ENCODE measurements at places on chromosomes 5 and 9.
A peak's percentile ranks its signal among the peaks of the same experiment; 100 is the strongest.

DNA sequence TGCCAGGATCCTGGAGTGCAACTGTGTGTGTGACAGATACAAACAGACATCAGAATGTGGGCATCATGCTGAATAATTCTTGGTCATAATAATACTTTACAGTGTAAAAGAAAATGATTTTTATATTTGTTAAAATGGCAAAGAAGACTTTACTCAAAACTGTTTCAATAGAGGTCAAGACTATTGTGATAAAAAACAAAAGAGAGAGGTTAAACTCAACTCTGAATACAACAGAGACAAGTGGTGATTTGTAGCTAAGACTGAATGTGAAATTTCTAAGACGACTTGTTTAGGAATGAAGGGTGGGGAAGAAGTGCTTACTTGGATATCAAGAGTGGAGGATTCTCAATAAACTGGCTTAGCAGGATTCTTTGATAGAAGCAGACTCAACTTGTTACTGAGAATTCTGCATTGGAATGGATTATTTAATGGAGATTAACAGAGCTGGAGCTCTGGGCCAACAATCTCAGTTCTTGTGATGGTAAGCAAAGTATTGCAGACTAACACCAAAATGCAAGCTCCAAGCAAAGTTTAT lies 457.4 kb upstream of the CDH18 start:
- DNase-seq: no peak

- no peak for DNase-seq
These were observed 5.7 kb downstream of the NFIB start for GRCh38 chr9:14307989-14308852.

- peak; percentile 48 for DNase-seq
These were observed 36.7 kb upstream of the SLC2A8 start for GRCh38 chr9:127360250-127360649.

DNA sequence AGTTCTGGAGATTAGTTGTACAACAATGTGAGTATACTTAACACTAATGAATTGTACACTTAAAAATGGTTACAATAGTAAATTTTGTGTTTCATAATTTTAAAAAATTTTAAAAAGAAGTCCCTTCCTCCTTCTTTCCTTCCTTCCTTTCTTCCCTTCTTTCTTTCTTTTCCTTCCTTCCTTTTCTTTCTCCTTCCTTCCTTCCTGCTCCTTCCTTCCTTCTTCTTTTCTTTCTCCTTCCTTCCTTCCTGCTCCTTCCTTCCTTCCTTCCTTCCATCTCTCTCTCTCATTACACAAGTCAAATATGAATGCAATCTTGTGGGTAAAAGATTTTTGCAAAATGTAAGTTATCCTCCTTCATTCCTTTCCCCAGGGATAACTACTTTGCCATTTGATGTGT lies 97.1 kb upstream of the TBCA start:
- DNase-seq: no peak

DNA sequence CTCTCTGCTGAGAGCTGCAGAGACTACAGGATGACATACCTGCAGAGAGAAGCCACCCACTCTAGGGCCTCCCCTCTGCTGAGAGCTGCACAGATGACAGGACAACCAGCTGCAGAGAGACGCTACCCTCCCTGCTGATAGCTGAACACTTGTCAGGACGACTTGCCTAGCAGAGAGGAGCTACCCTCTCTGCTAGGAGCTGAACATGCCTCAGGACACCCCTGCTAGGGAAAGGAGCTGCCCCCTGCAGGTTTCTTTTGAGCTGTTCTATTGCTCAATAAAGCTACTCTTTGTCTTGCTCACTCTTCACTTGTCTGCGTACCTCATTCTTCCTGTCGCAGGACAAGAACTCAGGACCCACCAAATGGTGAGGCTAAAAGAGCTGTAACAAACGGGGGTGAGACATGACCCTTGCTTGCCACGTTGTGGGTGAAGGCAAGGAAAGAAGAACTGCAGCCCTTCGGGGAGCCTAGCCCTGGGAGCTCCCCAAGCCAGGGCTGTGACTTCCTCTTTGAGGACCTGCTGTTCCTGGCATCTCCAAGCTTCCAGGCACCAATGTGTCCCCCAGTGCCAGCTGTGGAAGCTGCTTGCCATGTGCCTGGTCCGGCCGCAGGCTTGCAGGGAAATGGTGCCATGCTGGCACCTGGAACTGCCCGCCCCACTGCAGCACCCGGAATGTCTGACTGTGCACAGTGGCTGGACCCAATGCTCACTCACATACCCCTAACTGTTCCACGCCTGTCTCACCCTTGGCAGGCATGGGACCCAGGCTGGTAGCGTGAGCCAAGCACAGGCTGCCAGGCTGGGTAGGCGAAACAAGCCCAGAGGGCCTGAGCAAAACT lies 5.1 kb upstream of the TESK1 start:
- peak; percentile 18 for DNase-seq

GRCh38 chr5:135642488-135642870 lies 63.7 kb upstream of the CXCL14 start:
- no peak for DNase-seq

- DNase-seq: no peak
These were observed 52.6 kb upstream of the RNU6ATAC start for GRCh38 chr9:134216961-134217360.

GRCh38 chr9:77851882-77852595 lies 179.6 kb downstream of the GNAQ start:
- DNase-seq: no peak

DNA sequence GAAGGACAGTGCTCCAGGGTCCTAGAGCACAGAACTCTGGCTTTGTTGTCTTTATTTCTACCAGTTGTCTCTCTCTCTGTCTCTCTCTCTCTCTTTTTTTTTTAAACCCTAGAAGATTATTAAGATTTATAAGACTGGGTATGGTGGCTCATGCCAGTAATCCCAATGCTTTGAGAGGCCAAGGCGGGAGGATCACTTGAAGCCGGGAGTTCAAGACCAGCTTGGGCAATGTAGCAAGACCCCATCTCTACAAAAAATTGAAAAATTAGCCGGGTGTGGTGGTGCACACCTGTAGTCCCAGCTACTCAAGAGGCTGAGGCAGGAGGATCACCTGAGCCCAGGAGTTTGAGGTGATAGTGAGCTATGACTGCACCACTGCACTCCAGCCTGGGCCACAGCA lies 65.0 kb upstream of the ABL1 start:
- DNase-seq: no peak

GRCh38 chr5:43073597-43074546 lies 33.8 kb upstream of the ANXA2R start:
- DNase-seq: peak; percentile 65

- DNase-seq: peak; percentile 54
These were observed 68.1 kb upstream of the ERBIN start for GRCh38 chr5:65858316-65858715.

GRCh38 chr9:477193-477592 lies 262.5 kb downstream of the DOCK8 start:
- no peak for DNase-seq

DNA sequence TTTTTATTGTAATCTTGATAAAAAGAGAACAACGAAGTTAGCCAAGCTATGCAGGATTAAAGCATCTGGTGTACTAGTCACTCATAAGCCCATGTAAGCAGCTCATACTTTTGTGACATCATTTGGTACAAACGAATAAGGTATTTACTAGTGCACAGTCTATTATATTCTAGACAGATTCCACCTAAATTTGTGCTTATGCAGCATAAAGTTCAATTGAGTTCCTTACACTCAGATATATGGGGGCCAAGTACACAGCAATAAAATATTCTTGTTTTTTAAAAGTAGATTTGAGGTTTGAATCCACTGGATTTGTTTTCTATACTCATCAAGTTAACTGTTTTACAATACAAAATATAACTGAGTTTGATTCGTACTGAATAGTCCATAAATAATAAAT lies 1621.2 kb downstream of the MAT2B start:
- DNase-seq: no peak

DNA sequence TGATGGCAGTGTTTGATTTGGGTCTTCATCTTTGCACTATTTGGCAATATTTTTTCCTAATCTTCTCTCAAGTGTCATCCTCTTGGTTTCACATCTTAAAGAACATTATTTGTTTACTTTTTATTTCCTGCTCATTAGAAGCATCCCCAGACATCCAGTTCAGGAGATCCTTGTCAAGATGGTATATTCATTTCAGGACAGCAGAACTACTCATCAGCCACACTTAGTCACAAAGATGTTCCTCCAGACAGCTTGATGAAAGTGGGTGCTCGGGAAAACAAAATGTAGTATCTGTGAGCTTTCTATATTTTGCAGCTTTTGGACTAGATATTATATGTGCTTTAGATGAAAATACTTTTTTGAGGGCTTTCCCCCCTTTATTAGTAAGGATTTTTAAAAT lies 72.1 kb upstream of the SREK1 start:
- DNase-seq: peak; percentile 11

DNA sequence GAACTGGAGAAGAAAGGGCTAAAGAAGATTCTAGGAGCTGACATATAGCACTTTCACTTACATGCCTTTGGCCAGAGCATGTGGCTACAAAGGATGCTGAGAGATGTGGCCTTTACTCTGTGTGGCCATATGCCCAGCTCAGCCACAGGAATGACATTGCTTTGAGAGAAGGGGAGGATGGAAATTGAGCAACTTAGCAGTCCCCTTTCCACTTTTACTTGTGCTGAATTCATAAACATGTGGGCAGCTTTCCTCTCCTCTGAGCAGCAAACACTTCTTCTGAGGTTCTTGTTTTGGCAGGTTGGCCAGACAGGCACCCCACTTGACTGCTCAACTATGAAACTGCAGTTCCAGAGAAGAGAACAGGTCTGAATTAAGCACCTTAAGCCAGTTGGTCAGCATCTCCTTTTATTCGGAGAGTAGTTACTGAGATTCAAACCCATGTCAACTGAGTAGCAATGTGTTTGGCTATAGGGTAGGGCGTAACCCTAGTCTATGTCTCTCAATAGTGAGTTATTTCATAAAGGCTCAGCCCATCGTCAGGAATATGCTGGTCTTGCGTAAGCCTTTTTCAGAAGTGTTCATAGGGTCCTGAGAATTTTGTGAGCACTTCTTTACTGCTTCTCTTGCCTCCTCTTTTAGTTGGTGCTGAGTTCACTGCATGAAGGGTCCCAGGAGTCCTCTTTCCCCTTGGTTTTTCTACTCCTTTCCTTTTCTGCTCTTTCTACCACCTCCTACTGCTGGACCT lies 134.5 kb downstream of the PALM2AKAP2 start:
- DNase-seq: peak; percentile 46

DNA sequence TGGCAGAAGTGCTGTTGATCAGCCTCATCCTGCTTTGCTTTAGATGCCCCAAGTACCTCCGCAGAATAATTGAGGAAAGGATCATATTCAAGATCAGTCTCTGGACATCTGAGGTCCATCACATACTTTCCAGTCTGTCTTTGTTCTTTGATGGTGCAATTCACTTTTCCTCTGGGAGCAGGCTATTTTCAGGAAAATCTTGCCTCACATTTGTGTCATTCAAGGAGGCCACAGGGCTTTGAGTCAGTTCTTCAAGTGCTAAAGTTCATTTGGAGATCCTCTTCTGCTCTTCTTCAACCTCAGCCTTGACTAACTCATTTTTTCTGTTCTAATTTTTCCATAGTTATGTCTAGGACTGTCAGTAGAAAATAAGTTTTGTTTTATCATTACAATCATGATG lies 18.6 kb downstream of the EQTN start:
- DNase-seq: no peak

DNA sequence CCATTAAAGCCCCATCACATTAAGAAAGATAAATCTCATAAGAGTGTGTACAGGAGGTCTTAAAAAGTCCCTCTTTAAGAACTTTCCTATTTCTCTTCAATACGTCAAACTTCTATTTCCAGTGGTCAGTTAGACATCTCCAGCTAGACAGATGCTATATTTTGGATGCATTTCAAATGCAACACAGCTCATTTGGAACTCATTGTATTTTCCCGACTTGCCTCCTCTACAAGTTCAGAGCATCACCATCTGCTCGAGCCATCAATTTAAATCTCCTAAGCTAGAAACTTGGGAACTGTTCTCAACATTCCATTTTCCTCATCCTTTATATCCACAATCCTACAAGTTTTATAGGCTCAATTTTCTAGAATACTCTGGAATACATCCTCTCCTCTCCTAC lies 3.2 kb upstream of the UHRF2 start:
- DNase-seq: no peak

DNA sequence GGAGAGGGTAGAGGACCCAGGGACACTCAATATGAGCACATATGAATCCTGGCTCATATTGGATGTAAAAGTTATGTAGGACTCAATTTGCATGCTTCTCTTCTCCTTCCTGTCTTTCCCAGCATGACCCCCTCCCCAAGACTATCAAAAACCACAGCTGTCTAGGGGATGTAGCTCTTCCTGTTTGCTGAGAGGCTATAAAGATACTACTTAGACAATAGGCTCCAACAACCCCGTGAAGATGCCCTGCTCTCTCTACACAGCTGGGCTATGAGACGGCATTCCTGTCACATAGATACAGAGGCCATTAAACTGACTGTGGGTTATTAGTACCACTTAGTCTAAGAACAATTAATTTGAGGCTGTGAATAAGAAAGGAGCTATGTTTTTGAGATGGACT lies 56.5 kb upstream of the PCSK1 start:
- DNase-seq: no peak

DNA sequence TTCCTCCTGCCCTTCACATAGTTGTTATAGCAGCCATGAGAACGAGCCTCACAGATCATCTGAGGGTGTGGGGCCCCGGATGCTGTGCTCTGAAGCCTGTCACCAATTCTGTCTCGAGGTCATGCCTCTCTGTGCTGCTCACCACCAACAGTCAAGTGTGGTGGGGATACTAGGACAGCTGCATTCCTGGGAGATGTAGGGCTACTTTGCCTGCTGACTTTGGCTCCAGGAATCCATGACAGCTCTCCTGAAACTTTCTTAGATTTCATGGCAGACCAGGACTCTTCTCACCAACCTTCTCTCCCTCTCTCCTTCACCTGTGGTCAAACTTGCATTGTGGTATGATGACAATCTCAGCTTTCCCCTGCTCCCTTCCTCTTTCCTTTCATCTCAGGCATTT lies 395.9 kb downstream of the PSAT1 start:
- DNase-seq: peak; percentile 70

DNA sequence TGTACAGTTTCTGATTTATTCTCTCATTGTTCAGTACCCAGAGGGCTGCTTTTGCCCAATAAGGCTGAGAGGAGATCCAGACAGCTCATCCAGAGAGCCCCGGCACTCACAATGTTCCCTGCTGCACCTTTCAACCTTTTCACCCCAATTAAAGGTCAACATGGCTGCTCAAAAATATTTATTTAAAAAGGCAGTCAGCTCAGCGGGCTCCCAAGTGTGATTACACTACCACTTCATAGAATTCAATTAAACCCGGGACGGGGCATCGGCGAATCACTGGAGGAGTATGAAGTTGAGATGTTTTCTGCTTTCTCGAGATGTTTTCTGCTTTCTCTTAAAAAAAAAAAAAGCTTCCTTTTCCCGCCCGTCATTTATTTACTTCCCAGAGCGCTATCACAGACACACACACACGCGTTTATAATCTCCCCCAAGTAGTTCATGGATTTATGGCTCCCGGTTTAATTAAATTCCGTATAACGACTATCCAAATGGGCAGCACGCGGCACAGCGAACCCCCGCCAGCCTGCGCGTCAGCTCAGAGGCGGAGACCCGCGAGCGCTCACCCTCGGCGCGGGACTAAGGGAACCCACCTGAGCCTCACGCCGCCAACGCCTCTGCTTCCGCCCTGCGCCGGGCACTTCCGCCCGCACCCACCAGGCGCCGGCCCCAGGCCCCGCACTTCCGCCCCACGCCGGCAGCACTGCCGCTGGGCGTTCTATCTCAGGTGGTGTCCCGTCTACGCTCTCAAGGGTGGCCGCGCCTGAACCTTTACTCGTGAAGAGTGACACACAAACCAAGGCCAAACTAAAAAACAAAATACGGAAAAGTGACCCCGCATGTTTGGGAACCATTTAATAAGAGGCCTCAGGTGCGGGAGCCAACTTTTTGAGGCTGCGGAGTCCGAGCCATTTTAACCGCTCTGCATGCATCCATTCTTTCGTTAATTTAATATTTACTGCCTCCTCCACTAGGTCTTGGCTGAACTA lies at the start of gene C5orf63:
Gene C5orf63, minus strand, starts transcription at position 642 of the 986 bp plus-strand sequence. CDS start 14,507 bp downstream, outside the sequence.
- peak; percentile 70 for DNase-seq

Data from ELR (cell line).